ENCODE measurements at places on chromosomes 4 and X.

- no peak for DNase-seq
Measured at GRCh38 chr4:26858035-26858918, 2.4 kb upstream of the STIM2 start.

DNA sequence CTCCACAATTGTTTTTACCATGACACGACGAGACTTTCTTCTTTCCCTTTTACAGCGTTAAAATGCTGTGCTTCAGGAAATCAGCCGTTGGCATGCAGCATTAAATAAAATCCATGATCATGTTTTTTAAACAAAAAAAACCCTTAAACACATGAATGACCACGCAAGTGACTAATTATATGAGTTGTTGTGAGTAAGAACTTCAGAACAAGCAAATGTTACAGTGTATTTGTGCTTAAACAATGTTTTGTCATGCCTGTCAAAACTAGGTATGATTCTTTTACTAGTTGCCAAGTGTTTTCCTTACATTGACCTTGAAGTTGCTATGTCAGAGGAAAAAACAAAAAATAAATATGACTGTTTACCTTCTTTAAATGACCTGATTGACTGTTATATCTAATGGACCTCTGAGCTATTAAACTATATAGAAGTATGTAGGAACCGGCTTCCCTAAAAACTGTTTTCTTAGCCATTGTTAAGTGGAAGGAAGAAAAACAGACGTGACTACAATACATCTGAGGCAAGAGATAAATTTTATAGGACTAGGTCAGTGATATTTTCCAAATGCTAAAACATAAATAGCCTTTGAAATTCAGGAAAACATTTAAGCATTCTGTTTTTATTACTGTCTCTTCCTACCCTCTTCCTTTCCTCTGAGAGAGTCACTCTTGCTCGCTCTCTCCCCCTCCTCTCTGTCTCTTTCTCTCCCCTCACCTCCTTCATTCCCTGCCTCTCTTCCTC, 197.1 kb downstream of the PALLD start:
- DNase-seq = no peak

DNA sequence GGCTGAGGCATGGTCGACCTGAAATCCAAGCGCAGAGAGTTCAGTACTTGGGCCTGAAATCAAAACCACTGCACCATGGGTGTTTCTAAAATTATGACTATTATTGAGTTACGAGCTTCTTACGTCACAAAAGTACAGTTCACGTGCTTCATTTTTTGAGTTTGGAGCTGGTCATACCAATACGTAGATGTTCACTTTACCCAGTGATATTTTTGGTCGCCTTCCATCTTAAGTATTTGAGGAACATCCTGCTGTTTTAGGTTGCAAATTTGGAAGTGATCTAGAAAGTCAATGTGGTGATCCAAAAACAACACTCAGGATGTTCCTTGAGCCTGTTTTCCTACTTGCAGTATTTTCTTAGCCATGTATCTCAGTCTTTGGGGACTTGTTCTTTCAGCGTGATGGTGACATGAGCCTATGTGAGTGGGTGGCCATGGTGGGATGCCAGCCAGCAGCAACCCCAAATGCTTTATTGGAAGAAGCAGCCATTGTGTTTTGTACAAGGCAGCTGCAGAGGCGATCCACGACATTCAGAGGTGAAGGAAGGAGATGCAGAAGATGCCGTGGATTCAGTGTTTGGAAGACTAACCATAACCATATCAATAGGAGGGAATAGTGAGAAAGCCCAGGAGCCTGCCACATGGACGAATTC, 28.7 kb downstream of the LDB2 start:
- no peak for DNase-seq

- no peak for DNase-seq
Measured at GRCh38 chr4:94036964-94037363, 170.7 kb upstream of the SMARCAD1 start.

GRCh38 chr4:143311924-143312323, 24.8 kb upstream of the GAB1 start:
- DNase-seq = no peak

DNA sequence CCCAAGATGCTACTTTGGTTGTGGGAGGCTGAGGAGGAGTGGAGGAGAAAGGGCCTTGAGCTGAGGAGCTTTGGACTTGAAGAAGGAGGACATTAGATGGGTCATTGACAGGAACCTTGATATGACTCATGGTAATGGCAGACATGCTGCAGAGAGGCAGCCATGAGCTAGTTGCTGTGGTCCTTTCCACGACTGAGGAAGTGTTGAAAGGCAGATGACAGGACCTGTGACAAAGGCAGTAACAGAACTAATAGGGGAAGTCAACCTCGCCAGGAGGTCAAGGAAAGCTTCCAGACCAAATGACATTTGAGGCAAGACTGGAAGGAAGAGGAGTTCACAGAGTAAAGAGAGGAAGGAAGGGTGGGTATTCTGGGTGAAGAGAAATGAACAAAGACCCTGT, 7.6 kb upstream of the XPNPEP2 start:
- DNase-seq = no peak

DNA sequence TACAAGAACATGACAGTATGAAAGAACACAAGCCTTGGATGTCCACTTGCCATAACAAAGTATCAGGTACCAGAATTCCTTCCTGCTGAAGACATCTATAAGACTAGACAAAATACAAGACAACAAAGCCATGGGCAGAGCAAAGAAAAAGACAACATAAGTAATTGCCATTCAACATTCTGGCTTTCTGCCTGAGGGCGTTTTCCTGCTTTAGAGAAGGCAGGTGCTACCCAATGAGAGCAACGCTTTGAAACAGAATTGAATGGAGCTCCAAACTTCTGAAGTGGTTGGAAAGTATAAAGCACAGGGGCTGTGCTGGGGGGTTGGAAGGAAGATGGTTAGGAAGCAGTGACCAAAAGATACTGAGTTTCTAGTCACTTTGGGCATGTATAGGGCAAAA, 30.1 kb downstream of the PDE5A start:
- DNase-seq = no peak

DNA sequence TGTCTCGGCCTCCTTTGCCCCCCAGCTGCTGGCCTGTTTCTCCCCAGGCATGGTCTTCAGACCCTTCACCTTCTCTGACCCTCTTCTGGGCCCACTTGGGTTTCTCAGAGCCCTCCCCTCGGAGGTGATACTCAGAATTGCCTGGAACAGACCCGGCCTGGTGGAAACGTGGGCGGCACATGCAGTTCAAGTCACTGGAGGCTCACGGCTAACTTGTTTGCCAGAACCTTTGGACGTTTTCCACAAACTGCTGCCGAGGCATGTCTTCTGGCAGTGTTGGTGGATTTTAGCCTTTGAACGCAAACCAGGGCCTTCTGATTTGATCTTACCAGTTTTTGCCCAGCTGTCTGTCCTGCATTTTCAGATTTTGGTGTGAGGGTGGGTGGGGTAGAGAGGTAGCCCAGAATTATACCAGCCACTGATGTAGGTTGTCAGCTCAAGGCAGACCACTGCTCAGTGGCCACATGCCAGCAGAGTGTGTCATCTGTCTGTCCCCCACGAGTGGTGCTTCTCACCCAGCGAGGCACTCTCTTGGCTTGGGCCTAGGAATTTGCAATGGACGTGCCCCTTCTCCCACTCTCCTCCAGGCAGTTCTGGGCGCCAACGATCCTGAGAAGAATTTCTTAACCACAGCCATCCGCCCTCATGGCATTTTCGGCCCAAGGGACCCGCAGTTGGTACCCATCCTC, 32.5 kb upstream of the ZNF185 start:
- no peak for DNase-seq

DNA sequence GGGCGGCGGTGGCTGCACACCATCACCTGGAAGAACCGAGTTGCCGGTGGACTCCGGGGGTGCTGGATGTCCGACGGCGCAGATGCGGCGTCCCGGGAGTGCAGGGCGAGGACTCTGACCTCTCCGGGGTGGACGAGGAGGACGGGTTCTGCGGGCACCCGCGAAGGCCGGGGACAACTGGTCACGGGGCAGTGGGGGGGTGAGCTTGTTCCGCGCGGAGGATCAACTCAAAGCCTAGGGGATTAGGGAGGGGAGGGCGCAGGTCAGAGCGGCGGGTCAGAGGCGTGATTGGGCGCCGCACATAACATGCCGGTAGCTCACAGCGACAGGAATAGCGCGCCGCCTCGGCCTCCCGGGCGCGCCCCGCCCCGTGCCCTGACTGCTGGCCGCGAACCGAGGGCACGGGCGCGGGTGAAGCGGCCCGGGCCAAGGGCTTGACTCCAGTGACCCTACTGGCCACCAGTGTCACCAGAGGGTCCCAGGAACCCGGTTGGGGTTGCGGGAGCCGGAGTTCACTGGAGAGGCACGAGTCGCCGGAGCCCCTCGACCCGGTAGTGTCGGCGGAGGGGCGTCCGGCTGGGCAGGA, at the start of gene KLHL34:
Gene KLHL34, minus strand, starts transcription at position 179 of the 586 bp plus-strand sequence. CDS start 542 bp downstream, outside the sequence.
- peak; percentile 4 for DNase-seq

GRCh38 chr4:7285244-7286094, 93.1 kb downstream of the SORCS2 start:
- no peak for DNase-seq

All from GM06990 (cell line).